ENCODE measurements at places on chromosomes 3 and 15. TPM values are rescaled to one million over a fixed set of nuclear protein-coding genes. Genes with fewer than 3 reads are reported as not detected.

Gene C3orf70
- 0.45 TPM for polyA plus RNA-seq

Gene CHST2
- polyA plus RNA-seq: 2.0 TPM

Gene CCK
- polyA plus RNA-seq: 0.23 TPM

Gene CD86
- polyA plus RNA-seq: 0.31 TPM

Gene IQCF5
- not detected for polyA plus RNA-seq

Gene LOXL1
- 14.8 TPM for polyA plus RNA-seq

Gene AGBL1
- polyA plus RNA-seq: under 0.01 TPM

Data from pancreas (tissue), 10 donors.